ENCODE measurements at places on chromosomes 6 and 20.

- DNase-seq, result no peak
Measured at GRCh38 chr6:142833054-142833453, 111.9 kb downstream of the HIVEP2 start.

DNA sequence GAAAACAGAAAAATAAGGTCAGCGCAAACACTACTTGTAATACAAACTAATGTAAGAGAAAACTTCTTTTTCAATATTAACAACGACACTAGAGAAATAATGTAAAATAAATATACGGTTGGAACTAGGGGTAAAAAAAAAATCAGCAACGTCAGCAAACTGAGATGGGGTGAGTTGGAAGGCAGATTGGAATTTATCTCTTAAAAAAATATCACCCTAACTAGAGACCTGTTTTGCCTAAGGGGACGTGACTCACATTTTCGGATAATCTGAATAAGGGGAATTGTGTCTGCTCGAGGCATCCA is 705 bp upstream of the UTRN start:
- DNase-seq, result no peak

GRCh38 chr20:53921443-53921973 is 148.9 kb downstream of the BCAS1 start:
- DNase-seq, result no peak

- DNase-seq, result no peak
Measured at GRCh38 chr6:26455357-26455970, 2.3 kb upstream of the BTN2A1 start.

DNA sequence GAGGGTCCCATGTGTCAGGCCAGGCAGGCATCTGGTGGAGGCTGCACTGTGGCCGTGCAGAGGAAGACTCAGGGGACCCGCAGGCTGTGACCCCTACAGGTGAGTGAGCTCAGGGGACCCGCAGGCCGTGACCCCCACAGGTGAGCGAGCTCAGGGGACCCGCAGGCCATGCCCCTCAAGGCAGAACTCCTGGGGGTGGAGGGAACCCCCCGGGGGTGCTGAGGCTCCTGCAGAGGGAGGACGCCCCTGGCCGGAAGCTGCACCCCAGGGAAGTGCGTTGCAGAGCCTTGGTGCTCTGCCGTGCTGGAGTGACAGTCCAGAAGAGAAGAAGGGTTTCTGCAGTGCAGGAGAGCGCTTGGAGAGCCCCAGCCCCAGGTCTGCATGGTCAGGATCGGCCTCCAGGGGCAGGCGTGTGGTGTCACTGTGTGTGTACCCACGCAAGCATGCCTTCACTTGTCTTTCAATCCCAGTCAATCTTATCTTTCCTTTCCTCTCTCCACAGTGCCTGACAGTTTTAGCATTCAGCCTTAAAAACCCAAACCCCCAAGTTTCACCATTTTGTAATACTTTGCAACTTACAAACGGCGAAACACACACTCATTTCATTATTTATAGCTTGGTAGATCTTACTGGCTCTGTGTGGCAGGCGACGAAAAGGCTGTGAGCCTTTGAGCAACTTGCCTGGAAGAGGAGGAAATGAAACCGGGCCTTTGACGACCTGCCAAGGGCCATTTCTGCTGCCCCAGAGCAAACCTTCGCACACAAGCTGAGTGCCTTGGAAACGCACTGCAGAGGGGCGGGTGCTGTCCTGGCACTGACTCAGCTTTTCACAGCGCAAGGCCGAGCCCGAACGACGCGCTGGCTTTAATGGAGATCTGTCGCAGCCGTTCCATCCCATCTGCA is 101.4 kb upstream of the AGPAT4 start:
- no peak for DNase-seq

DNA sequence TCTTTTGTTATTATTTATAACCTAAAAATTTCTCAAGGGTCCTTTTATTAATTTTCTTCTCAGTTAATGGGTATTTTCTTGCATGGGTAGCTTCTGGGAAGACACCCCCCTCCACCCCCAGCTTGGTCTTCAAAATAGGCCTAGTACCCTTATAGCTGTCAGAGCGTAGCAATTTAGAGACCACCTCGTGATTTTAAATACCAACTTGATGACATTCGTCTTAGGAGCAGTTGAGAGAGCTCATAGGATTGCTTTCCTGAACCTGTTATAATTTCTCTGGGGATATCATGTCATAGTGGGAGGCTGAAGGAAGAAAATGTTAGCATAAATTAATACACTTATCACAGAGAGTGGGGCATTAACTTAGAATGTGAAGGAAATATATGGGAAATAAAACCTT is 83.1 kb upstream of the MLIP start:
- DNase-seq, result no peak

DNA sequence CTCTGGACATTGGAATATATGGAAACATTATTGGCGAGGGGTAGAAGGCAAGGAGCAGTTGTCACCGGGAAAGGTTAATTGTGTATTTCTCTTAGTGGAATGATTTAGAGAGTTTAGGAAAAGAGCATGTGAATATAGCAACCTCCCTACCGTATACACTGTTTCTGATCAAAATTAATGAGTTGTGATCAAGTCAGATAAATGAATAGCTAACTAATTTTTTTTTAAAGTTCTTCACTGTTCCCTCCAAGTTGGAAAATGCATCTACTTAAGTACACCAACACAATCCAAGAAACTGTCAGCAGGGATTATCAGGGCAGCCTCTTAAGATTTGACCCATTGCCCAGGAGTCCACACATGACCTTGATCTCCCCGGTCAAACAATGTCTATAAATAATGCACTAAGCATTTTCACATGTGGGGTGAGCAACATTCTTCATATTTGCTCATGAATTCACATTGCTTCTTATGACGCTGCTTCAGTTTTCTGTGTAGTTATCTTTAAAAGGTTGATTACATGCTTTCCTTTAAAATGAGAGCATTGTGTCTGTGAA is 680.8 kb upstream of the NRSN1 start:
- no peak for DNase-seq

GRCh38 chr6:165556116-165556843 is 106.8 kb downstream of the PDE10A start:
- DNase-seq, result no peak

GRCh38 chr6:12113190-12113577 is 101.1 kb downstream of the HIVEP1 start:
- DNase-seq, result no peak

DNA sequence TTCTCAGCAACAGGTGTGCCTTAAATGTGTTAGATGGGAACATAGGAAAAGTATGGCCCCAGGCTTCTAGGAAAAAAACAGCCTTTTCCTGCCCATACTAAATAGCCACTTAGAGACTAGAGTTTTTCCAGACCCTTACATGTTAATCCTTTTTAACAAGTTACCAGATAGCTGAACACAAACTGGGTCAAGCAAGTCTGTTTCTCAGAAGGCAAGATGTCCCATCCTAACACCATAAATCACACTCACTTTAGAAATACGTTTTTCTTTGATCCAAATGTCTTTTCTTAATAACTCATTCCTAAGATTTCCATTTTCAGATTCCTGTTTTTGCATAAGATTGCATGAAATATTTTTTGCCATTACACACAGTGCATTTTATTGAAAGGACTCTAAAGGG is 241.3 kb downstream of the KCNQ5 start:
- DNase-seq, result no peak

DNA sequence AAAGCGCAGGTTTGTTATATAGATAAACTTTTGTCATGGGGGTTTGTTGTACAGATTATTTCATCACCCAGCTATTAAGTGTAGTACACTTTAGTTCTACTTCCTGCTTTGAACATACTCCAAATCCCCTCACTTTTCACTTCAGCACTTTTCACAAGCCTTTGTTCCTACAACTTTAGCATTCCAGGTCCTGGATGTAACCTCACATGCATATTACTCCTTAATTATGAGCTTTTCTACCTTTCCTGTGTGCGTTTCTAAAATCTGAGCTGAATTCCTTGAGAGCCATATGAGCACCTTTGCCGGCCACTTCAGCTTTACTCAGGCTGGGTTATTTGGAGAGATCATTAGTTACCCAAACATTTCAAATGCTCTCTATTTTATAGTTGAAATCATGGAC is 179.2 kb upstream of the TNFAIP3 start:
- no peak for DNase-seq

GRCh38 chr6:8738951-8739350 is 303.6 kb upstream of the SLC35B3 start:
- DNase-seq, result no peak

DNA sequence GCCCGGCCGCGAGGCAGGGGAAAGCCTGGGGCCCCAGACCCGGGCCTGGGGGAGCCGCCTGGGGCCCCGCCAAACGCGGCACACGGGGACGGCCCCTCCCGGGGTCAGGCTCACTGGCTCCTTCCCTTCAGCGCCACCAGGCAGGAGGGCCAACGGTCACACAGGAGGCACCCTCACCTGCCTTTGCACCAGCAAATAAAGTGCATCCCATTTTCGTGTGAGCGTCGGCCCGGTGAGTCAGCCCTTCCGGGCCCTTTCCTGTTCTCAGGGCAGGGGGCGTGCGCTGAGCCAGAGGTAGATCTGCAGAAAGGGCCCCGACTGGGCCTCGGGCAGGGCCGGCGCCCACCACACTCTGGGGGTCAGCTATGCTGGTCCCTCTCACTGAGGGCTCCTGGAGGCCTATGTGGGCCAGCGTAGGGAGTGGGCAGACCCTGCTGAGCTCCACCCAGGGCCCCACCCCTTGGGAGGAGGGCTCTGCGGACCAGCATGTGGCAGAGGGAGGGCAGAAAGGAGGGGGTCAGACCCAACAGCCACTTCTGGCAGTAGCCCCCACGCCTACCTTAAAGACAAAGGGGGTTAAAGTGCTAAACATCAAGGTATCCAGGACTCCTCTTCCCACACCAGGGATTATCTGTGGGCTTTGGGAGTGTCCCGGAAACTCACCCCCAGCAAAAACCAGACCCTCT is 931 bp upstream of the UCKL1 start:
- DNase-seq, result peak; percentile 56

DNA sequence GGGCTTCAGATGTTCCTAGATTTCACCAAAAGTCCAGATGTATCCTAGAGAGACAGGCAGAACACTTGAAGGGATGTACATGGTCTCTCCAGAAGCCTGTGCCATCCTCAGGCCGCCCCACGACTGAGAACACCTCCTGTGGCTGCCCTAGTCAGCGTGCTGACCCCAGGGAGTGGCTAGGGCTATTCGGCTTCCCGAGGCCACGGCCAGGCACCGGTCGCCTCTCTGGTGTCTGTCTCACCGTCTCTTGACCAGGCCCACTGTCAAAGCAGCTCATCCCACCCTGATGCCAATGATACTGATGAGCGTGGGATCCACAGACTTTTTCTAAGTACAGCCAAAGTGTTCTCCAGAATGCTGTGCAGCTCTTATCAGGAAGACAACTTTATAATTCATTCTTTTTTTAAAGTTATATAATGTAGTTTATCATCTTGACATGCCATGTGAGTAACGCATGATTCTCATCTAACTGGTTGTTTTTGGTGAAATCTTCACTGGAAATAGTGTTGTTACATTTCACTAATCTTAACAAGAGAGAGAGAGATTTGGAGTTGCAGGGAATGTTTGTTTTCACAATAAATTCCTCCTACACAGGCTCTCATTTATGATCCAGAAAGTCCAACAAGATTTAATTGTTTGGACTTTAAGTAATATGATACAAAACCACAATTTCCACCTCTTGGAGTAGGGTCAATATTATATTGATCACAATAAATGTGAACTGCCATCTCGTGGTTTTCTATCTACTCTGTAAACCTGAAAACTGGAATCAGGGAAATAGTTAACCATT is 41.7 kb upstream of the KLHL31 start:
- no peak for DNase-seq

DNA sequence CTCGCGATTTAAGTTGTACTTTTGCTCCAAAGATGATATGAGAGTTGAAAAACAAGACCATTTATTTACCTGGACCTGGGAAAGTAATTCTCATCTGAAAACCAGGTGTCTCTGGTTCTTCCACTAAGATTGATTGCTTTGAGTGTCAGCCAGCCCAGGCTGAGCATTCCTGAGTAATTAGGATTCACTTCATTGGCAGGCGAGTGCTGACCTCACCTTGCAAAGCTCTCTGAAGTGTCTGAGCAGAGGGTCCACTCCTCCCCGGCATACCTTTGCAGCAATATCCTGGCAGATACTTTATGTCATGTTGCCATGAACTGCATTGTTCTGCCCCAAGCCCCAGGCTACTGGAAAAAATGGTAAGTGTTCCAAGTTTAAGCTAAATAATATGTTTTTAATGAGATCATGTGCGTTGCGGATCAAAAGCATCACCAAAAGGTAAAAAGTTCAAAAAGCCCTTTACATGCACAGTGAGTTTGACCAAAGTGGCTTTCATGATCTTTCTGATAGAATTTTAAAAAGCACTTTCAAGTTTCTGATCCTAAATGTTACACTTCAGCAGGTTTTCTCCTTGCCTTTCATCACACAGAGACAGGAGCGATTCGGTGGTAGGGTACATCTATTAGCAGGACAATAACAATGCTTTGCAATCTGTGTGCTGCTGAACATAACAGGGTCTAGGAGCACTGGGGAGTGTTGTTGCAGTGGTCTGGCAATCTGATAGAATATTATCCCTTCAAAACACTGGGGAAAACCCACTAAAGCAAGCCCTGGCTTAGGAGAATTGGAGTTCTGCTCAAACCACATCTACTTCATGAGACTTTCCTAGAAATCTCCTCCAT is 127.8 kb upstream of the EEF1E1 start:
- DNase-seq, result no peak

- no peak for DNase-seq
Measured at GRCh38 chr6:56091159-56091869, 156.1 kb downstream of the COL21A1 start.

DNA sequence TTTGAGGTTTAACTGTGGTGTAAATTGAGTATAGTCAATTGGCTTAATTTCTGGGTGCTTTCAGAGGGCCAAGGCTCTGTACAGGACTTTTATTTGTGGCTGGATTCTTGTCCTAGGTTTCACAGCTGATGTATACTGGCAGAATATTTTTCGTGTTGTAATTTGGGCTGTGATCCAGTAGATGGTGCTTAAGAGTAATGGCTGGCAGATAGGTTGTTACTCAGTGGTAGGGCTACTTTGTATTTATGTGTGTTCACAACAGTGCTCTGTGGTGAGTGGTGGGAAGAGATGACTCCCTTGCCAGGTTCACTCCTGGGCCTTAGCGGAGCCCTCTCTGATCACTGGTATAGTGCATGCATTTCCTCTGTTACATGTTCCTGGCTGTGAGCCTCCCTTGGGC is 34.5 kb upstream of the FERMT1 start:
- DNase-seq, result no peak

GRCh38 chr6:139597087-139597763 is 222.8 kb upstream of the CITED2 start:
- no peak for DNase-seq

DNA sequence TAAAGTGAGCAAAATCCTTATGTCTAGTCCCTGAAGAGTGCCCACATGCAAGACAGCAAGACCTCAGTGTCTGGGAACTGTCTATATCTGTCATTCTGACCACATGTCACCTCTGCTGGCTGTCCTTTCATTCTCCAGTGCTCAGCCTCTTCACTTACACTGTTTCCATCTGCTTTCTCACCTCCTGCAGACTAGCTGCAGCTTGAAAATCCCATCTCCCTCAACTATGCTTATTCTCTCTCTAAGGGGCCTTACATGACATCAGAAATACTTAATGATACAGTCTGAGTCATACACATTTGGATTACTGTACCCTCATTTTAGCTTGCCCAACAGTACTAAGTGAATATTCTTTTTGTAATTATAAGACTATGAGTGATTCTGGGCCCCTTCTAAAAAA is 587.8 kb downstream of the EPM2A start:
- DNase-seq, result no peak

Measured in activated naive CD8-positive, alpha-beta T cell treated with anti-CD3 and anti-CD28 coated beads, Interleukin-2, amount 50 U/mL, for 16 hours (primary cell).